ENCODE measurements at places on chromosomes 6 and 20. TPM values are rescaled to one million over a fixed set of nuclear protein-coding genes. Genes with fewer than 3 reads are reported as not detected.

DNA sequence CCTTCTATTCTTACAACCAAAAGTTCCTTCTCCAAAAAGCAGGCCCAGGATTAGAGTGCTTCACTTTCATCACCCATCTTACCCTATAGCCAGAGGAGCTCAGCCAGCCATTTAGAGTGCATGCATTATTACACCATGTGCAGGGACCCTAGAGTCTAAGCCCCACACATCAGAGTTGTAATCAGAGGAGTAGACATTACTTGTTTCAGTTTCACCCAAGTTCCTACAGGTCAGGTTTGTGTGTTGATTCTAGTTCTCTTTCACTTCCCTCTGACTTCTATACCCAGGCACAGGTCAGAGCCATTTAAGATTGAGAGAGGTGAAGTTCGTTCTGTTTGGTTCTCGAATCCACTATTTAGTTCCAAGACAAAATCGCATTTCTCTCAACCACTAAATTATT is 16.3 kb upstream of the ARFGEF3 start:
- no peak for DNase-seq

- no peak for DNase-seq
Observed at GRCh38 chr6:100475554-100476320, 11.0 kb upstream of the SIM1 start.

DNA sequence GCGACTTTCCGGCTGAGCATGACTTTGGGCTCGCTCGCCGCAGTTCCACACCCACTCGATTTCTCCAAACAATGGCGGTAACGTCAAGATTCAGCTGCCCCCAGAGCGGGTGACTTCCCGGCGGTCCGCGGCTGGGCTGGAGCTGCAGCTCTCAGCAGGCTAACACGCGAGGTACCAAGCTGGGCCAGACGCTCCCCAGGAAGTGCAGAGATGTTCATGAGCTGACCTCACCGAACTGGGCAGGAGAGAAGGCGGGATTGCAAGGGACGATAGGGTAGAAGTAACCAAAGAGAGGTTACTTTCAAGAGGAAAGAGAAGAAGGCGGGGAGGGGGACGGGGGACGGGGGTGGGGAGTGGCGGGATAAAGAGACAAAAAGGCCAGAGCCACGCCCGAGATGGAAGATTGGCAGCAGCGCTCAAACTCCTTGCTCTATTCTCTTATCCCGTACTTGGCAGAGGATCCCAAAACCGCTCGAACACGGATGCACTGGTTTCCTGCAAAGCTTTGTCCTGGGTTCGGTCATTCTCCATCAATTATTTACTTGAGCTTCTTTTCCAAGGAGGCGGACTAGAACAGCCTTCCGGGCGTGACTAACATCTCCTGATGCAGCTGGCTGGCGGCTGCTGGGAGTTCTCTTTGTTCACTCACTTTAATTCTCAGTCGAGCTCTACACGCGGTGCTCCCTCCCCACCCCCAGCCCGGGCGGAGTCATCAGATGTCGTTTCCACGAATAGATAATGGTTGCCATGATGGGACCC is at the start of gene MTCL3:
TSS of gene MTCL3 (minus strand) at position 626 of the 759 bp plus-strand sequence.
- no peak for DNase-seq

DNA sequence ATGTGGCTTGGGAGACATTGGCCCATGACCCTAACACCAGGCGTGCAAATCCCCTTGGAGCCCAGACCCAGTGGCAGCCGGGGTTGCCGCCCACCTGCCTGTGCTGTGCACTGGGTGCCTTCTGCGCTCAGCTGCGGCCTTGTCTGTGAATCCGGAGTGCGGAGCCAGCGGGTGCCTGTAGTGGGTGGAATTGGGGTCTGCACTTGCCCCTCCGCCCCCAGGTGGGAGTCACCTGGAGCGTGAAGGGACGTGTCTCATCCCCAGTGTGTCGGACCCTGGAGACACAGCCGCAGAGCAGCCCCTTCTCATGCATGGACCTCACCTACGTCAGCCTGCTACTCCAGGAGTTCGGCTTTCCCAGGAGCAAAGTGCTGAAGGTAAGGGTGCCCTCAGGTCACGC is 22.9 kb upstream of the PYGB start:
- no peak for DNase-seq

DNA sequence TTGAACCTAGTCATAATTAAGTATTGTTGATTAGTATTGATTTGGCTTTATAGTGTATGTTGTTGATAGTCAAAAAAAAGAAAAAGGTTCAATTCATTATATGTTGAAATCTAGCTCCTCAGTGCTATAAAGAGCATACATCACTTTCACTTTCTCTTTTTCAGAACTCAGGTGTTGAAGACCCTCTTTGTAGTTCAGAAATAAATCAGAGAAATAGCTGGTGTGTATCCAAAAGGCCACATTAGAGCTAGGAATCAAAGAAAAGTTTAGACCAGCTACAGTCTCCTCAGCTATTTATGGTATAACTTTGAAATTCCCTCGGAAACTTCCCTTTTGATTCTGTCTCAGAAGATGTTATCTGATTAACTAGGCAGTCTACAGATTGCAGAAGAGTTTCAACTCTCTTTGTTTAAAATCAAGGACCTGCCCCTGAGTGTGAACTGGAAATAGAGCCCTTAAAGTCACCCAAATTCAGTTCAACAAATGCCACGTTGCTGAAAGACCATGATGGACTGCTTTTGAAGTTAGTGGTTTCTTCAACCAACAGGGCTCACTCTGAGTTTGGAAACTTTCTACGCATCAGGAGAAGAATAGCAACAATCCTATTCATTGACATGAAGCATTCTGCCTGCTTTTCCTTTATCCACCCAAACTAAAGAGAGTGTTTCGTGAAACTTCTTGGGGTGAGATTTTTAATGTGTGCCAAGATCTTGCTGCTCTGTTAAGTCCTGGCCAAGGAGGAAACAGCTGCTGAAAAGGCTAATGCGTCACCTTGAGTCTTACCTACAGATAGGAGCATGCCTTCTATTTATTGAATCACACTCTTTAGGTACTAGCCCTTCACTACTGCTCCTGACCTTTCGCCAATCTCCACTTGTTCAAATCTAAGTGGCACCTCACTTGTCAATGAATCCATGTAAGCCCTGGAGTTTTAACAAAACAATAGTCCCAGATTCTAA is 111.7 kb downstream of the TNFRSF21 start:
- DNase-seq = no peak

GRCh38 chr6:80480421-80481157 is 374.1 kb downstream of the BCKDHB start:
- no peak for DNase-seq

DNA sequence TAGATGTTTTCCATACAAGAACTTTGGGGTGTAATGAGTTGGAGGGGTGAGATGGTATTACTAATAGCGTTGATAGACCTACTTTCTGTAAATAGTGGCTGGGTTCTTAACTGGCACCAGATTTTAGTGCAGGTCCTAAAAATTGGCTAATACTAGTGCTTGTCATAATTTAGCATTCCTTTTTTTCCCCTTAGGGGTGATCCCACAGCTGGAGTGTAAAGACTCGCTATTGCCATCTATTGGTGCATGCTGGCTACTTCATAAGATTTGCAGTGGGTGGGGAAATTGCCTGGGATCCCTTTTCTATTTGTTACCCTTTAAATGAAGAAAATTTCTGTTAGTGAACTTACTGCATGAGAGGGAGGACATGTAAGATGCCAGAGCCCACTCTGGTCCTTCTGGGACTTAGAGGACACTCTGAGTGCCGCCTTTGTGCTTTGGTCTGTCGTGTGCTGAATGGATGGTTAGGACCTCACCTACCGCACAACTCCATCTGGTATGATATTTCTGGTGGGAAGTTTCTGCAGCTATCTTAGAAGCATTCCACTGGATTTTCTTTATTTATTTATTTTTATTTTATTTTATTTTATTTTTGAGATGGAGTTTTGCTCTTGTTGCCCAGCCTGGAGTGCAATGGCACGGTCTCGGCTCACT is 195.5 kb downstream of the JARID2 start:
- no peak for DNase-seq

- DNase-seq = no peak
Observed at GRCh38 chr20:57980506-57980905, 247.9 kb downstream of the ANKRD60 start.

- DNase-seq = no peak
Observed at GRCh38 chr6:33933101-33933500, 129.3 kb upstream of the MLN start.

GRCh38 chr6:144568241-144568640 is 283.1 kb downstream of the UTRN start:
- no peak for DNase-seq

- DNase-seq = no peak
Observed at GRCh38 chr6:157449610-157450009, 68.6 kb downstream of the ZDHHC14 start.

GRCh38 chr20:47392015-47392720 is 35.7 kb upstream of the ZMYND8 start:
- no peak for DNase-seq

DNA sequence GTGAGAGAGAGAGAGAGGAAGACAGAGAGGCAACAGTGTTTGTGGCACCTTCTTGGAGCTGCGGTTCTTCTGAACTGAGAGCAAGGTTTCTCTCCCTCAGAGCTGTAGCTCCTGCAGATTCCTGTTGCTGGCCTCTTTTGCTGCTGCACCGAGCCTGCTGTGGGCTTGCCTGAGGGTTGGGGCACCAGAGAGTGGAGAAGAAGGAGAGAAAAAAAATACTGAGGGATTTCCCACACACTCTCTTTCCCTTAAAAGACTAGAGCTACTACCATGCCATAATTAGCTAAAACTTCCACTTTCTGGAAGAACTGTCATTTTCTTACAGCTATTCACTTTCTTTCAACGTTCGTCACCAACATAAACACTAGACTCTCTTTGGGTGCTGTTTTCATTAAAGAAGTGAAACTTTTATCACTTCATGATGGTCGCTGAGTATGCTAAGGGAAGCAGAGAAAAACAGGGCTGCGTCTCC is 18.2 kb upstream of the ECI2 start:
- no peak for DNase-seq

GRCh38 chr20:46742669-46743045 is 33.2 kb downstream of the SLC2A10 start:
- no peak for DNase-seq

- DNase-seq = no peak
Observed at GRCh38 chr20:57941604-57942381, 232.0 kb upstream of the PMEPA1 start.

DNA sequence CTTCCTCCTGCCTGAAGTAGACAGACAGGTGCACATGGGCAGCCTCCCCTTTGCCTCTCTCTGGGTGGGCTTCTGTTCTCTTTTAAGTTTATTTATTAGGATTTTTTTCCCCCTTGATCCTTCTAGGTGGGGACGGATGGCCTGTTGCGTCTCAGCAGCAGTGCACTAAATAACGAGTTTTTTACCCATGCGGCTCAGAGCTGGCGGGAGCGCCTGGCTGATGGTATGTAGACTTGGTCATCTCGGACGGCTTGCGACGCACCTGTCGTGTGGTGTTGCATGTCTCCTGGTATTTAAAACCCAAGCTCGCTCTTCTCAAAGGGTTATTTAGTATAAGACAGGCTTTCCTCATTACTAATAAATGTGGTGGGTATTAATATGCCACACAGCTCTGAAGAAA is 73.3 kb downstream of the ASXL1 start:
- no peak for DNase-seq

- no peak for DNase-seq
Observed at GRCh38 chr6:135018052-135018451, 36.6 kb downstream of the HBS1L start.

GRCh38 chr20:62804021-62804626 is 511 bp upstream of the OGFR start:
- no peak for DNase-seq

The TP53TG5 gene
- 0.96 TPM for polyA plus RNA-seq

The FABP7 gene
- not detected for polyA plus RNA-seq

The WFDC10B gene
- 6.9 TPM for polyA plus RNA-seq

The CITED2 gene
- polyA plus RNA-seq = 70.8 TPM

The ABCC10 gene
- polyA plus RNA-seq = 18.5 TPM

The APMAP gene
- polyA plus RNA-seq = 54.9 TPM

The SMOC2 gene
- 176 TPM for polyA plus RNA-seq

All from urinary bladder (tissue), 4 donors.